Progenitor cell of endocrine pancreas (in vitro differentiated cells): ENCODE measurements at places on chromosomes 7 and 10.

GRCh38 chr10:25867321-25867720 lies 66.7 kb upstream of the MYO3A start:
- no peak for DNase-seq

- no peak for DNase-seq
Measured at GRCh38 chr7:80922253-80923049, 3.6 kb upstream of the SEMA3C start.

GRCh38 chr10:133359972-133360610 lies 2.3 kb upstream of the FUOM start:
- DNase-seq, result no peak

DNA sequence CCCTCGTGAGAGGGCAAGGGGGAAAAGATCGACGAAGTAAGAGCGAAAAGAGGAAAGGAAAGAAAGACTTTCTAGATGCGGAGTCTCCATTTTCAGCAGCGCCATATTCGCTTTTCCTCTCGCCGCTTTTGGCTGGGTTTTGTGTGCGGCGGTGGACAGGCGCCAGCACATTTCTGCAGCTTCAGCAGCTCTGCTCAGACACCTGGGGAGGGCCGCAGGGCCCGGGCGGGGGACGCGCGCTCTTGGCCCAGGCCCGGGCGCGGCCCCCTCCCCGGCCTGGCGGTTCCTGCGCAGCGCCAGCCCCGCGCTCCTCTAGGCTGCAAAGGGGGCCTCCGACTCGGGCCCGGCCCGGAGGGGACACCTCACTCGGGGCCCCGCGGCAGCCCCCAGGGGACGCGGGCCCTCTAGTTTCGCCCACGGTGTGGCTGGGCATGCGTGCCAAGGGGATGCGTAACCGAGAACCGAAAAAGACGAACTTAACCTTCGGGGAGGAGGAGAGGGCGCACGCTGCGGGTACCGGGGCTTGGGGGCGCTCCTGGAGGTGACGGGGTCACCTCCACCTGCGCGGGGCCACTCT lies 34.5 kb upstream of the EBLN1 start:
- DNase-seq, result peak; percentile 33

- DNase-seq, result no peak
Measured at GRCh38 chr7:129786825-129787563, 165.8 kb downstream of the UBE2H start.

- no peak for DNase-seq
Measured at GRCh38 chr10:108629834-108630233, 1293.5 kb downstream of the XPNPEP1 start.

DNA sequence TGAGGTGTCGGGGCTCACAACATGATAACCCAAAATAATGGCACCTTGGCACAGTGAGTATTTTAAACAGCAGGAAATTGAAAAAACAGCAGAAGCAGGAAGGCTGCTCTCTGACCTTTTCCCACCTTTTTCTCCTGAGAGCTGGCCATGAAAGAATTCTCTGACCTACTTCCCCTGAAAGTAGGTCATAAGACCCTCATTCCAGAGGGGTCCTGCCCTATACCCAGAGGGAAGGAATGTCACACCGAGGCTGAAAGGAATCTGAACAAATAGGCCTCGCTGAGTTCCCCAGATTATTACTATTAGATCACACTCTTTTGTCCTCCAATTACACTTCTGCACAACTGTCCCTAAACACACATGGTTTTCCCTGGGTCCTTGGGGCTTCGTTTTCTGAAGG lies 18.8 kb downstream of the CPVL start:
- DNase-seq, result no peak

DNA sequence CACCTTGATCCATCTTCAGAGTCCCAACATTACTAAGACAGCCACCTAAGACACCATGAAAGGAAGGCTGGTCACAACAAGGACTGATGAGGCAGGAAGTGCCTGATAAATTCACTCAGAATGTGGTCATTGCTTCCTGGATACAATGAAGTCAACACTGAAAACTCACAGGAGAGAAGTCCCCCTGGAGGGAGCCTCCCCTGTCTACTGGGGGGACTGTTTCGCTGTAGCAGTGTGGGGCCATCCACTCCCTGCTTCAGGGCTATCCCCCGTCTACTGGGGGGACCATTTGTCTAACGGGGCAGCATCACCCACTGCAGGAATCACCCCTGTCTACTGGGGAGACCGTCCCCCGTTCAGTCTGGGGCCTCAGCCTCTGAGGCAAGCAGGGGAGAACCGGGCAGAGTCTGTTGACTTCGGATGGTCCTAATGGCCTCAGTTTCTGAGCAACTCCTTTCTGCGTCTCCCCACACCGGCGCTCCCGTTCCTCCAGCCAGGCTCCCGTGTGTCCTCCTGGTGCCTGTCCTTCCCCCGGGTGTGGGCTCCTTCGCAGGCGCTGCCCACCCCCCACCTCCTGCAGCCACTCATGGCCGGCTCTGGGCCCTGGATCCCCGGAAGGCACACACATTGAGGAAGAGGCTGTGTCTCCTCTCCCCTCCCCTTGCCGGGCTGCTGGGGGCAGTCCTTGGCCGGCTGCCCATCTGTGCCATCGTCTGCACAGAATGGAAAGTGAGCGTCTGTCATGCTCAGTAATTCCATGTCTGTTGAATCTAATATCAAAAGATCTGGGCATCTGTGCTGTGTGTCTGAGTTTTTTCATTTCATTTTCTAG lies 59.9 kb upstream of the DNAJB6 start:
- DNase-seq, result no peak

DNA sequence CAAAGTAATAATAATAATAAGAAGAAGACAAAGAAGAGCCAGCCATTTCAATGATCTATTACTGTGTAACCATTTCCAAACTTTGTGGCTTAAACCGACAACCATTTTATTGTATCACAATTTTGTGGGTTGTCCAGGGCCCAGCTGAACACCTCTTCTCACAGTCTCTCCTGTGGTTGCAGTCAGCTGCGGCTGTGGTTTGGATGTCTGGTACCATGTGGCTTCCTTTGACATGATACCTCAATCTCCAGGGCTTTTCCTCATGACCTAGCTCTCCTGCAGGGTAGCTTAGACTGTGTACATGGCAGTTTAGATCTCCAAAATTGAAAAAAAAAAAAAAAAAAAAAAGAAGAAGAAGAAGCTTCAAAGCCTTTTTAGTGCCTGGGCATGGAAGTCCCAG lies 72.6 kb upstream of the NFKB2 start:
- DNase-seq, result no peak

GRCh38 chr7:102024769-102025391 lies 207.5 kb downstream of the CUX1 start:
- DNase-seq, result no peak

DNA sequence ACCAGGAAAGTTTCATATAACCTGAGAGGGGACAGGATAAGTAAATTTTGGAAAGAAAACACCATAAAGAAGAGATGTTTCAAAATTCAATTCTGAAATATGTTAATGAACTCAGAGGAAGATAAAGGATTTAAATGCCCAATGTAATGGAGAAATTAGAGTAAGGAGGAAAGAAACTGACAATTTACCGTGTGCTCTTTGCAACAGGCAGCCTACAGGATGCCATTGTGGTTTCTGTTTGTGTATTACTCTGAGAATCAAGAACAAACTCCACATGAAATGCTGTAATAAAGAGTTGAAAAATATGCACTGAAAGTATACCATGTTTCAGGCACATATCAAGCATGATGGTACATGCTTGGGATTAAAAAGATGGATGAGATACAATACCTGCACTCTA lies 44.8 kb upstream of the GLCCI1 start:
- no peak for DNase-seq

DNA sequence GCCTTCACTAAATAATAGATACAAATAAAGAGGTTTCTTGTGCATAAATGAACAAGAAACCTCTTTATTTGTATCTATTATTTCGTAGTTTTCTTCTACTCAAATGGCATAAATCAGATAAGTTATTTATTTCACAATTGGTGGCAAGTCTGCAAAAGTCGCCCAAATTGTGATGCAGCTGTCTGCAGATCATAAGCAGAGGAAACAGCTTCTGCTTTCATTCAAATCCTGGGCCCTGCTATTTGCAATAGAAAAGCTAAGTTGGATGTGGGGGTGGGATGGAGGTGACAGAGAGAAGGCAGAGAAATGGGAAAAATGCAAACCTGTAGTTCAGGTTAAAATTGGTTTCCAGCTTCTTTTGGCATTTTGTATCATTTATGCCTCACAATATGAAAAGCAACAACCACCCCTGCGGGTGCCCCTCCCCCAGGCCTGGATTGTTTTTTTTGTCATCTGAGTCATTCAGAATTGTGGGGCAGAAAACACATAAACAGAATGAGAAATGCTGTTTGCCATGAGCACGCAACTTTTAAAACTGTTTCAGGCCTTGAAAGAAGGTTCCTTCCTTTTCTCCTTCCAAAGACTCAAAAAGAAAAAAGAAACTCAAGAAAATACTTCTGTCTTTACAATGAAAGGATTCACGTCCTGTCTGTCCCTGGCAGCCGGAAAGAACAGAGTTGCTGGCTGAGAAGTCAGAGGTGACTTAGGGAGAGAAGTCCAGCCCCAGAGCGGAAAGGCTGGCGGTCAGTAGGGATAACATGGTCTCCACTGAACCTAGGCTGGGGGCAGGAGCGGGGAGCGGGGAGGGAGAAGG lies 132.9 kb downstream of the BAMBI start:
- no peak for DNase-seq

- DNase-seq, result no peak
Measured at GRCh38 chr10:70774810-70775678, 10.1 kb downstream of the TBATA start.

- no peak for DNase-seq
Measured at GRCh38 chr7:79952399-79952798, 182.2 kb upstream of the GNAI1 start.

DNA sequence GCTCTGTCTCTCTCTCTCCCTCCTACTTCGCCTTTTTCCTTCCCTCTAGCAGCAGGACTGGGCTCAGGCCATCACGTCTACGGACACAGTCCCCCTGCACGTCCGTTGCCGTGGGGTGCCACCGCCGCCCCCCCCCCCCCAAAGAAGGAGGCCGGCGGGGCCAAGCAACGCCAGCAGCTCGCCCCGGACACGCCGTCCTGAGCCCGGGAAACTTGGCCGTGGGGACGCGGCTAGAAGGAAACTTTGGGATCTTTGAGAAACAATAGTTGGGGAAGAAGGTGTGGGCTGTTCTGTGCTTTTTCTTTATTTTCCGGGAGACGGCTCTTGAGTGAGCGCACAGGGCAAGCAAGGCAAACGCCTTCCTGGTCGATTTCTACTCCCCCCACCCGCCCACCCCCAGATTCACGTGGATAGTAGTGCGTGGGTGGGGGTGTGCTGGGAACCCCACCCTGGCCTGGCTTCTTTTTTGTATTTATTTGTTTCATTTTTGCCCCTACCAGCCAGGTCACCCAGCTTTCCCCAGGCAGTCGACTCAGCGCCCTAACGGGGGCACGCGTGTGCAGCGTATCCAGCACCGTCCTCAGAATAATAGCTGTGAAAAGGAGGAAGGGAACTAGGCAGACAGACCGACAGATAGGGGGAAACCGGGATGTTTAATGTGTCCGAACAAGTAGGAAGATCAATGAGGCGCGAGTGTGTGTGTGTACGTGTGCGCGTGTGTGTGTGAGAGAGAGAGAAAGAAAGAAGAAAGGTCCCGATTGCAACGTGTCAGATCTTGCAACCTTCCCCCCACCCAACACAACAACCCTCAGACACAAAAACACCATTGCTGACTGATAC lies 1.4 kb downstream of the MXI1 start:
- no peak for DNase-seq

DNA sequence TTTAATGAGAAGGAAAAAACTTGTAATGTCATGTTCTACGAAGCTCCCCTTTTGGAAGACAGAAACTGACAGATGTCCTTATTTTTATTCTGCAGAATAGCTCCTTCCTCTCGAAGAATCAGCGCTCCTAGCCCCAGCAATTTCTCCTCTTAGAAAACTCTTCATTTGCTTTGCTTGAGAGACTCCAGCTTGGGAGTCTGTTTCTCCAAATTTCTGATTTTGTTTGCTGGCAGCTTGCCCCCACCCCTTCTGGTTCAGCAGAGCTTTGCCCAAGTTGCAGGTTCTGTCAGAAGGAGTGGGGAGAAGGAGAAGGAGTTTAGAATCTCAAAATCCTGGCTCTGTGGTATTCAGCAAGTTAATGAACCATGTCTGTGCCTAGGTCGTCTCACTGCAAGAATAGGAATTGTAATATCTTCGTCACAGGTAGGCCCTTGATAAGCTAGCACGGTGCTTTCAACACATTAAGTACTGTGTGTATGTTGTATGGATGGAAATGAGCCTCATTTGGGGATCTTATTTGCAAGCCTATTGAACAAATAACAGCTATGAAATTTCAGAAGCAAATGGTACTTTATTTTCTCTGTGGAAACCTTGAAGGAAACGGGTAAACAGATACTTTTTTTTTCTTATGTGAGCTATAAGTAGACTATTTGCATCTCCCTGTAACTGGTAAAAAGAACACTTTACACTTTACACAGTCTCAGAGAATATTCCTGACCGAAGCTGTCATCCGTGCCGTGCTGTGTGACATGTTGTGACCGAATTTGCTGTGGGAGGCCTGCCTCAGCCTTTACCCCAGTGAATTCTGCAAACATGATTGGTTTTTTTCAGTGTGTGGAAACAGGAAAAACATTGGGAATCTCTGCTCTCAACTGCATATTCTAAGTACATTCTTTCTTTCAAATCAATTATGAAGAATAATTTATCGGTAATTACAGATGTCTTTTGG lies 290.9 kb downstream of the CAMK1D start:
- no peak for DNase-seq

DNA sequence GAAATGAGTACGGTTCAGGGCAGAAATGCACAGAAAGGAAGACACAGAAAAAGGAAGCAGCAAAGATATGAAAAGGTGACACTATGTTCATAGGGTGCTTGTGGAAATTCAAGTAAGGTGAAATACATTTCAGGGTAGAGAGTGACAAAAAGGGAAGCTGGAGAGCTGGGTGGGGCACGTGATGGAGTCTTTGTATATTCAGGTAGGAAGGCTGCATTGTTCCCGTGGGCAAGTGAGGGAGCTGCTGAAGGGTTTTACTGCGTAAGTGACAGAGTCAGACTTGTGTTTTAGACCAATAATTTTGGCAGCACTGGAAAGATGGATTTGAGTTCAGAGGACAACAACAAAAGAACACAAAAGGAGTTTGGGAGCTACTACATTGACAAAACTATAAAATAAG lies 35.3 kb upstream of the ANK3 start:
- no peak for DNase-seq

DNA sequence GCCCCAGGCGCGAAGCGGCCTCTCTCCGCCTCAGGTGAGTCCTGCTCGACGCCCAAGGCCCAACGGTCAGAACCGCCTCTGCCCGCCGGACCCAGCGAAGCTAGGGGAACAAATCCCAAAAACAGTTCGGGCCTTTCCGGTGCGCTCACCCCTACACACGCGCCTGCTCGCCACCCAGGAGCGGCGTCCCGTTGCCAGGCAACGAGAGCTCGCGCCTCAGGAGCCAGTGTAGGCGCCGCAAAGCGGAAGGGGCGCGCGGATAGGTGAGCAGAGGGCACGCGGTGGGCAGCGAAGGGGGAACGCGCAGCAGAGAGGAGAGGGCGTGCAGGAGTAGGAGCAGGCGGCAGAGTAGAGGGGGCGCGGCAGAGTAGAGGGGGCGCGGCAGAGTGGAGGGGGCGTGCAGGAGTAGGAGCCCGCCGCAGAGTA lies at the start of the genes DYDC1 and DYDC2:
Gene DYDC1 (minus strand): TSS at position 193 of the 426 bp plus-strand sequence. CDS start 4,154 bp downstream, outside the sequence.
Gene DYDC2 (plus strand): TSS at position 219 of the 426 bp plus-strand sequence. CDS start 5,663 bp downstream, outside the sequence.
- DNase-seq, result peak; percentile 62

- DNase-seq, result no peak
Measured at GRCh38 chr10:32680803-32681557, 235.0 kb downstream of the CCDC7 start.
